ENCODE measurements at places on chromosomes 1 and 21. TPM values are rescaled to one million over a fixed set of nuclear protein-coding genes. Genes with fewer than 3 reads are reported as not detected.
A peak's percentile ranks its signal among the peaks of the same experiment; 100 is the strongest.

- no peaks in the 10 kb centered on the region for H3K36me3 ChIP-seq
- no peak overlapping the region for H3K4me3 ChIP-seq
- H3K4me1 ChIP-seq: peaks cover 6% of the 10 kb centered on the region
- no peak overlapping the region for H3K27ac ChIP-seq
These were observed 70.9 kb upstream of the S1PR1 start for GRCh38 chr1:101165954-101166353.

DNA sequence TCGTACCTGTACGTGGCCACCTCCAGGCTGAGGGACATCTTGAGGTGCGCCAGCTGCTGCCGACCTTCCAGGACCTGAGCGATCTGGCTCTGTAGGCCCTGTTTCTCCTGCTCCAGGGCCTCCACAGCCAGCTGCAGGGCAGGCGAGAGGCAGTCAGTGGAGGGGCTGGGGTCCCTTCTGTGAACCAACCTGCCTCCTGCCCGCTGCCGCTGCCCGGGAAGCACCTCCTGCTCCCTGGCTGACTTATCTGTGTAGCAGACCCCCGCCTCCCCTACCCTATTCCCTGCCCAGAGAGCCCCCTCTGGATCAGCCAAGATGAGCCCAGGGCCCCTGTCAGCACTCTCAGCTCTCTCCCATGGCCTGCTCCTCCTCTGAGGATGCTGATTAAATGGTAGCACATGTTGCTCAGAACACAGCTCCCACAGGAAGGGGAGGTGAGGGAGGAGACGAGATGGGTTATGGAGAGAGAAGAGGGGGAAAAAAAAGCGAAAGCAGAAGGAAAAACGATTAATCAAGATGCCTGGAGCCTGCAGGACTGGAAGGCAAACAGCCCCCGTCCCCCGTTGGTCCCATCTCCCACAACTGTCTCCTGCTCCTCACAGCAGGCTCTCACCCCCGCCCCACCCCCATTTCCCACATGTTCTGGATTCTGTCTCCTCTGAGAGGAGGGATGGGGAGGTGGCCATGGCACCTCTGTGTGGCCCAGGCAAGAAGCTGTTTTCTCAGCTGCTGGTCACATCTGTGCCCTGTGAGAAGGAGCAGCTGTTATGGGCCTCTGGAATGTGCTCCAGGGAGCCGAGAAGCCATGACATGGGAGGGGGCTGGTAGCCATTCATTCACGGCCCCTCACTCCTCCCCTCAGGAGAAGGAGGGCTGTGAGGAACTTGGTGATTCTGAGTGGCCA is 1.7 kb downstream of the NES start:
- H3K27me3 ChIP-seq: peaks cover 32% of the 10 kb centered on the region
- H3K4me1 ChIP-seq: peaks cover 63% of the 10 kb centered on the region
- peak overlapping the region; percentile 76 for H3K4me3 ChIP-seq
- no peak for DNase-seq
- peaks cover 27% of the 10 kb centered on the region for H3K36me3 ChIP-seq
- peak overlapping the region; percentile 89 for H3K27ac ChIP-seq

The TNNT2 gene
- total RNA-seq: 7.9 TPM

GRCh38 chr1:232150770-232151548 is 479.0 kb downstream of the SIPA1L2 start:
- no peak overlapping the region for H3K4me3 ChIP-seq
- peaks cover 18% of the 10 kb centered on the region for H3K4me1 ChIP-seq
- no peak for DNase-seq
- peaks cover 47% of the 10 kb centered on the region for H3K36me3 ChIP-seq
- H3K27ac ChIP-seq: no peak overlapping the region

The GPR25 gene
- not detected for total RNA-seq

- H3K27me3 ChIP-seq: no peaks in the 10 kb centered on the region
- H3K27ac ChIP-seq: no peak overlapping the region
- no peak for DNase-seq
- no peak overlapping the region for H3K4me3 ChIP-seq
- H3K4me1 ChIP-seq: peaks cover 5% of the 10 kb centered on the region
These were observed 1158.6 kb downstream of the PLA2G4A start for GRCh38 chr1:187987236-187987776.

The MEAF6 gene
- total RNA-seq: 41.3 TPM

The MYBPHL gene
- total RNA-seq: 0.23 TPM

DNA sequence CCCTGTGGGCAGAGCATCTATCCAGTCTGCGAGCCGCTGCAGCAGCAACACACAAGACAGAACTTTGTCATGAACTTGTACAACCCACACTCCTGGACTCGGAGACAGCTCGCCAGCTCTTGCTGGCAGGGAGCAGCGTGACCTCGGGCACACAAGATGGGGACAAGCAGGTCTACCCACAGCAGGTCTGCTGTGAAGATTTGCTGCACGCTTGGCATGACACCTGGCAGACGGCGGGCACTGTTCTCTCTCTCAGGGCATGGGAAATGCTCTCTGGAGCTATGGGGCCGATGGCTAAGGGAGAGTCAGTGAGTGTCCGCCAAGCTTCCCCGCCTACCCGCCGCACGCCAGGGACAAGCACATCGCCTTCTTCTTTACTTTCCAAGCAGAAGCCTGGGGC is 90.0 kb downstream of the STUM start:
- H3K4me3 ChIP-seq: no peak overlapping the region
- no peak for DNase-seq
- H3K27me3 ChIP-seq: no peaks in the 10 kb centered on the region
- H3K36me3 ChIP-seq: peaks cover 2% of the 10 kb centered on the region
- H3K4me1 ChIP-seq: peaks cover 28% of the 10 kb centered on the region

GRCh38 chr1:244187310-244187709 is 136.2 kb downstream of the ZBTB18 start:
- peaks cover 14% of the 10 kb centered on the region for H3K4me1 ChIP-seq
- H3K27ac ChIP-seq: no peak overlapping the region
- no peak for DNase-seq

- H3K4me1 ChIP-seq: no peaks in the 10 kb centered on the region
- no peak overlapping the region for H3K4me3 ChIP-seq
- no peak overlapping the region for H3K27ac ChIP-seq
- no peaks in the 10 kb centered on the region for H3K36me3 ChIP-seq
- no peak for DNase-seq
These were observed 6.6 kb upstream of the MED18 start for GRCh38 chr1:28322194-28322593.

- H3K36me3 ChIP-seq: peaks cover 2% of the 10 kb centered on the region
- no peak for DNase-seq
- no peaks in the 10 kb centered on the region for H3K27me3 ChIP-seq
- no peak overlapping the region for H3K4me3 ChIP-seq
- H3K4me1 ChIP-seq: no peaks in the 10 kb centered on the region
- H3K27ac ChIP-seq: no peak overlapping the region
These were observed 37.1 kb upstream of the SOD1 start for GRCh38 chr21:31622397-31622796.

DNA sequence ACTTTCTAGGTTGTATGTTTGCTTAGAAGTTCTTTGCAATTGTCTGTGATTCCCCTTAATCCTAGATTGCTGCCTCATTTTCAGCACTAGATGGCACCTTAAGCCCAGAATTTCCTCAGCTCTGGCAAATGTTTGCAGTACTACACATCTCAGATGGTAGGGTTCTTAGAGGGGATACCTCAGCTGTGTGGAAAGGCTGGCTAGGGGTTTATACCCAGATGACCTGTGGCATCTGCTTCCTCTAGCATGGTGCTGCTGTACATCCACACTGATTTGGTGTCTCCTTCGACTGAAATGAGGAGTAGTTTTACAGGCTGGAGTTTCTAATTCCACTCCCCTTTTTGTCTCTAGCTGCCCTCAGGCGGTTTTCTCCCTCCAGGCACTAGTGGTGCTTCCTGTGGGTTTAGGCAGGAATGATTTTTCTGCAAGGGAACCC is 23.5 kb downstream of the ASB17 start:
- no peaks in the 10 kb centered on the region for H3K4me1 ChIP-seq
- no peaks in the 10 kb centered on the region for H3K27me3 ChIP-seq
- H3K27ac ChIP-seq: no peak overlapping the region
- peak; percentile 25 for DNase-seq

DNA sequence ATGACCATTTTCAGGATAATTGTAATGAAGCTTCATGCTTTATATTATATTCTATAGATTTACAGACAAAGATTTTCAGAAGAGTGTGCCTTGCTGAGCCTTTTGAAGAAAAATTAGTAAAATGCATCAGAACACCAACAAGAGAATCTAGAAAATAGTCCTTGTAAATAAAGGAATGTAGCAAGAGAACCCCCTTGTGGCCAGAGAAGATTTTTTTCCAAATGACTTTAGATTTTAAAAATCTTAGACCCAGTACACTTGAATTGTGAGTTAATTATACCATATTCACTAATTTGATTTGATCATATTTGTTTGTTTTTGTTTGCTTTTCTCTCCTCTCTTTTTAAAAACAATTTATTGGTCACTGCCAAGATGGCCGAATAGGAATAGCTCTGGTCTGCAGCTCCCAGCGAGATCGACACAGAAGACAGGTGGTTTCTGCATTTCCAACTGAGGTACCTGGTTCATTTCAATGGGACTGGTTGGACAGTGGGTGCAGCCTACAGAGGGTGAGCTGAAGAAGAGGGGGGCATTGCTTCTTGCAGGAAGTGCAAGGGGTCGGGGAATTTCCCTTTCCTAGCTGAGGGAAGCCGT is 12.8 kb upstream of the IFI44L start:
- no peak for DNase-seq
- no peak overlapping the region for H3K27ac ChIP-seq
- no peaks in the 10 kb centered on the region for H3K36me3 ChIP-seq
- no peaks in the 10 kb centered on the region for H3K27me3 ChIP-seq
- no peak overlapping the region for H3K4me3 ChIP-seq
- no peaks in the 10 kb centered on the region for H3K4me1 ChIP-seq

DNA sequence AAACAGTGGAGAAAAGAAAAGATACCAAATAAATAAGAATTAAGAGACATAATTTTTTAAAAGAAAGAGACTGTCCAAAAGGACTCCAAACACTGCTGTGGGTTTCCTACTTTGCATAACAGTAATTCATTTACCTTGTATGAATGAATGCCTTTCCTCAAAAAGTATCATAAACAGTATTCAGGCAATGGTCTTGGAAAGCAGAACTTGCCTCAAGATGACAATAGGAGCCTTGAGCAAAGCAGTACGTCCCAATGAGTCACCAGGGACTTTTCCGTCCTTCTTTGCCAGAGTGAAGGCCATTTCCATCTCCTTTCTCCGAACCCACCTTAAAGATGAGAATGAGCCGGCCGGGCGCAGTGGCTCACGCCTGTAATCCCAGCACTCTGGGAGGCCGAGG is 186.4 kb downstream of the ZBTB18 start:
- no peak overlapping the region for H3K27ac ChIP-seq
- DNase-seq: no peak
- no peak overlapping the region for H3K4me3 ChIP-seq

DNA sequence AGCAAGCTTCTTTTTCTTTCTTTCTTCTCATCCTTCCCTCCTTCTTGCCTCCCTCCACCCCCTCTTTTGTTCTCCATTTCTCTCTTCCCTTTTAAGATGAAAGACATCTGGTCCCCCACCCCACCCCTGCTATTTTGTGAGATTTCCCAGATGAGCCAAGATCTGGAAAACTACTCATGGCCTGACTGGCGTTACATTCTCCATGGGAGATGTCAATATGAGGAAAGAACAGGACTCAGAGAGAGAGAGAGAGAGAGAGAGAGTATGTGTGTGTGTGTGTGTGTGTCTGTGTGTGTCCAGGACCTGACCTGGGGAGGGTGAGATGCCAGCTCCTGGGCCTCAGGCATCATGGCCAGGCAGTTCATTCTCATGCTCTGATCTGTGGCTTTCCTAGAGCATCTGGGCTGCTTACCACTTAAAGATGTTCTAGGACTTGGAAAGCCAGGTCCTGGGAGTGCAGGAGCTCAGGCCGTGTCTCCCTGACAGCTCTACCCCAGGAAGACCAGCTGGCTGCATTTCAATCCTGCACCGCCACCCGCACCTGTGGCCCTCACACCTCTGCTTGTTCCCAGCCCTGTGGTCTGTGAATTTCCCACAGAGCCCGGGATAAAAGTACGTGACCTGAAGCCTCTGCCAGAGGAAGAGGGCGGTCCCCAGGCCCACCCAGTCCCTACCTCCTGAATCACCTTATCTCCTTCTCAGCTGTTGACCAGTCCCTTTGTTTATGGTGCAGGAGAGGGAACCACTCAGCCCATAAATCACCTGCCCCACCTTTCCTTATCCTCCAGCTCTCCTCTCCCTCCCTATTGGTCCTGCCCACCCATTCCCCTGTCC is 3.2 kb upstream of the BEST4 start:
- no peak for DNase-seq
- H3K4me3 ChIP-seq: no peak overlapping the region
- no peak overlapping the region for H3K27ac ChIP-seq
- peaks cover 4% of the 10 kb centered on the region for H3K27me3 ChIP-seq
- H3K36me3 ChIP-seq: no peaks in the 10 kb centered on the region

DNA sequence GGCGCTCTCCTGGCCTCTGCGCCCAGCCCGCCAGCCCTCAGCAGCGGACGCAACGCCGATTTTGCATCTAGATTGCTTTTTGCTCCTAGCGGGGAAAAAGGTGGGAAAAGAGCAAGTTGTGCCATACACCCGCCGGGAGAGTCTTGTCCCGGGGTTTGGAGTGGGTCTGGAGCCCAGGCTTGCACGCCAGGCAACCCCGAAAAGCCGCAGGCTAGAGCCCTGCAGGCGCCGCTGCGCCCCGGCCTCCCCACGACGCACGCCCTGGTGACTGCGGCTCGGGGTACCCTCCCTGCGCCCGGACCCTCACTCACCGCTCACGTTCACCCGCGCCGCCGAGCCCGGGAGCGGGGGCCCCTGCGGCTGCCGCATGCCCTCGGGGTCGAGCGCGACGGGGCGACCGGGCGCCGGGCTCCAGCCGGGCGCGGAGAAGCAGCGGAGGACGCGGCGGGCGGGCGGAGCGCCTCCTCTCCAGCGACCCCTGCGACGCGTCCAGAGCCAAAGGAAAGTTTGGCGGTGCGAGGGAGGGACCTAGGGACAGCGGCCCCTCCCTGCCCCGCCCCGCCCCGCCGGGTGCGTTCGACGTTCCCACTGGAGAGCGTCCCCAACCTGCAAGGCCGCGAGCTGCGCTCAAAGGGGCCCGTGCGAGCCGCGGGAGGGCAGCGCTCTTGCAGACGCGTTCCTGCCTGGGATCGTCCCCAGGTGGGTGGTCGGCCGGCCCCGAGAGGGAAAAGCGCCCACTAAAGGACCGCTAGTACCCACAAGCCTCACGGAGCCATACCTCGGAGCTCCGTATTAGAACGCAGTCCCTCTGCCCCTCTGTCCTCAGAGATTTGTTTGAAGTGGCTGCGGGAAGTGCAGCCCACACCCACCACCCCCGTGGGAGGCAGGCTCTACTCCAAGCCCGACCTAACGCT is at the start of gene LPAR3:
TSS of gene LPAR3 (minus strand) at position 502 of the 914 bp plus-strand sequence. CDS start 27,086 bp downstream, outside the sequence.
- peaks cover 21% of the 10 kb centered on the region for H3K27me3 ChIP-seq
- DNase-seq: peak; percentile 82
- peak within 1 kb of the TSS; percentile 63 for H3K27ac ChIP-seq
- H3K4me3 ChIP-seq: peak within 1 kb of the TSS; percentile 84

- no peaks in the 10 kb centered on the region for H3K27me3 ChIP-seq
- H3K27ac ChIP-seq: no peak overlapping the region
- no peaks in the 10 kb centered on the region for H3K36me3 ChIP-seq
- no peak overlapping the region for H3K4me3 ChIP-seq
These were observed 84.8 kb upstream of the WARS2 start for GRCh38 chr1:119225265-119225664.
